GM04504 (cell line): ENCODE measurements at places on chromosomes 12 and 14.

DNA sequence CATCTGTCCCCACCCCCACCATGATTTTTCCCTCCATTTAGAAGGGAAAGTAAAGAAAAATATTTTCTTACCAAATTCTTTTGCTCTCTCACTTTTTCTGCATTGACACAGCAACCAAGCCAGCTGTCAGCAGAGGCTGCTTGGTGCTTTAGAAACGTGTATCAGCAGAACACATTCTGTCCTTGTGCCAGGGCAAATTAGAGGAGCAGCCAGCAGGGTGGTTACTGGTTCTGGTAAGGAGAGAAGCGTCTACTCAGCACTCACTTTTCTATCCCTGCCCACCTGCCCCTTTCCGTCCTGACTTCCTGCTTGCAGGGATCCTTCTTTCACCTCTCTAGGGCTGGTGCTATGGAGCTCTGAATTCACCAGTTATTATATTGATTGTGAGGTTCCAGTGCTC lies 327.5 kb upstream of the PDE3A start:
- DNase-seq = no peak

DNA sequence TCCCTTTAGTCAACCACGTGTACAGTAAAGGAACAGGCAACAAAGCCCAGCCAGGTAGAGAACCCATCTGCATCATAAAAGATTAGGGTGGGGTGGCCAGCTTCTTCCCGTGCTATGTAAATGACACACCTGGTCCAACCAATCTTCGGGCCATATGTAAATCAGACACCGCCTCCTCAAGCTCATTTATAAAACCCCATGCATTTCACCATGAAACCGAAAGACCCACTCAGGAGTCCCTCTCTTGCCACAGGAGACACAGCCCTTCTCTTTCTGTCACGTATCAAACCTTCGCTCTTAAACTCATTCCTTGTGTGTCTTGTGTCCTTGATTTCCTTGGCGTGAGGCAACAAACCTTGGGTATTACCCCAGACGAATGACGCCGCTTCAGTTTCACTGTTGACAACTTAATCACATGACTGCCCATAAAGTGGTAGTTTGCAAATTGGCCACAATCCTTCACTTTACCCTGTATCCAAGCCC lies 59.8 kb upstream of the TBPL2 start:
- DNase-seq = no peak

DNA sequence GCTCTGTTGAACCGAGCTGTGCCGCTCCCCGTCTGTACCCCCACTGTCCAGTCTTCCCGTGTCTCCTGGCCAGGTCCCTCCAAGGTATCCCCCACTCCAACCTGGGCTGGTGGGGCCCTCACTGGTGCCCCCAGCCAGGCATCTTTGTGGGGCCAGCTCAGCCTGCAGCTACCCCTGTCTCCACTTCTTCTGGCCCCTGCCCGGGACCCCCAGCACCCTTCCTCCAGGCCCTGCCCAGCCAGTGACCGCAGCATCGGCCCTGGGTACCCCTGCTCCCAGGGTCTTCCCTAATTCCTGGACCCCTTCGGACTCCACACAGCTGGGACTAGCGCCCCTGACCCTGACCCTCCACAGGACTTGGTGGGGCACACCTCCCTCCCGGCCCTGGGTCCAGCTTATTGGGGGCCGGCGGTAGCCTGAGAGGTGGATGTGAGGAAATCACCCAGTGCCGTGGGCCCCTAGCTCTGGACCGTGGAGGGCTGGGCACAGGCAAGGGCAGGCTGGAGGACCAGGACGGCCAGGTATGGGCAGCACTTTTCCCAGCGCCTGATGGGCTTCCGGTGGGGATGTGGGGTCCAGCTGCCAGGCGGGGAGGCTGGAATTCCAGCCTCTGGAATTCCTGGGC lies 4.1 kb upstream of the CRIP1 start:
- no peak for DNase-seq

DNA sequence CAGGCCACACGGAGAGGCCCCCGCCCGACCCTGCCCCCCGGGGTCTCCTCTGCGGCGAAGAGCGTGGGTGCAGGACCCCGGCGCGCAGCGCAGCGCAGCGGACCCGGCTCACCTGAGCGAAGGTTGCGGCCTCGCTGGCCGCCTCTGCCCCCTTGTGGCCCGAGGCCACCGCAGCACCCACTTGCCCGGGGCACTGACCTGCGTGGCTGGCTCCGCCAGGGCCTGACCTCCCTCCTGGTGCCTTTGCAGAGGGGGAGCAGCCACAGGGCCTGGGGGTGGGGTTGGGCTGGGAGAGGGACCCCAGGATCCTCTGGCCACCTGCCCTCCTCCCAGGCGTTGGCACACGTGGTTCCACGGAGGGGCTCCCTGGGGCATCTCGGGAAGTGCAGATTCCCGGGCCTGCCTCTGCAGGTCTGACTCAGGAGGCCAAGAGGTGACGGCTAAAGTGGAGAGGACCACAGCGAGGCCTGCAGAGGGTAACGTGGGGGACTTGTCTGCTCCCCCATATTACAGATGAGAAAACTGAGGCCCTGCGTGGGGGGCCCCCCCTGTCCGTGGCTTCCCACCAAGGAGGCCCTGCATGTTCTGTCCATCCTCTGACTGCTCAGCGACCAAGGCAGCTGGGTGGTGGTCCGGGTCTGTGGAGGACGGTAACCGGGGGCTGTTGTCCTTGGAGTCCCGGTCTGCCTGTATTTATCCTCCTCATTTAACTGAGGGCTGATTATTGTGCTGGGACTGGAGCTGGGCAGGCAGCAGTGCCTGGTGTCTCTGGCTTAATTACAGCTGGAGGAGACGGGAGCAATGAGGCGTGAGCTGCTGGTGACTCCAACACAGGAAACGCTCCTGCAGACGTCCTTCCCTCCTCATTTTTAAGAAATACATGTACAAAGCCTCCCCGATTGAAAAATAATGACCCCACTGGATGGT lies 67.9 kb upstream of the BEGAIN start:
- DNase-seq = no peak

DNA sequence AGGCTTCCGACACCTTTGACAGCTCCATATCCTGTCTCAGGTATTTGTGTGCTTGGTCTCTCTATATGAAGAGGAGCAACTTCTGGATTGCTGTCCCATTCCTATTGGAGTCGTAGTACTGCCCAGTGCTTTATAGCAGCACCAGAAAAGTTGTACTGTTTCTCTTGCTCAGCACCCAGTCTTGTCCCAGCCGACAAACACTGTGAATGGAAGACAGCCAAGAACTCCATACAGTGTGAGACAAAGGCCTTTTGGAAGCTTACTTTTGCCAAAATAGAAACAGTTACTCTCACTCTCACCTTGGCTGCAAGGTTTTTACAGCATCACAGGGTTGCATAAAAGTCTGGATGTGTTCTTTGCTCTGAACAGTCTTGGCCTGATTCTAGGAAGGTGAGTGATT lies 105.3 kb downstream of the TGFB3 start:
- no peak for DNase-seq

- DNase-seq = no peak
These were observed 61.3 kb upstream of the RESF1 start for GRCh38 chr12:31897781-31898503.

DNA sequence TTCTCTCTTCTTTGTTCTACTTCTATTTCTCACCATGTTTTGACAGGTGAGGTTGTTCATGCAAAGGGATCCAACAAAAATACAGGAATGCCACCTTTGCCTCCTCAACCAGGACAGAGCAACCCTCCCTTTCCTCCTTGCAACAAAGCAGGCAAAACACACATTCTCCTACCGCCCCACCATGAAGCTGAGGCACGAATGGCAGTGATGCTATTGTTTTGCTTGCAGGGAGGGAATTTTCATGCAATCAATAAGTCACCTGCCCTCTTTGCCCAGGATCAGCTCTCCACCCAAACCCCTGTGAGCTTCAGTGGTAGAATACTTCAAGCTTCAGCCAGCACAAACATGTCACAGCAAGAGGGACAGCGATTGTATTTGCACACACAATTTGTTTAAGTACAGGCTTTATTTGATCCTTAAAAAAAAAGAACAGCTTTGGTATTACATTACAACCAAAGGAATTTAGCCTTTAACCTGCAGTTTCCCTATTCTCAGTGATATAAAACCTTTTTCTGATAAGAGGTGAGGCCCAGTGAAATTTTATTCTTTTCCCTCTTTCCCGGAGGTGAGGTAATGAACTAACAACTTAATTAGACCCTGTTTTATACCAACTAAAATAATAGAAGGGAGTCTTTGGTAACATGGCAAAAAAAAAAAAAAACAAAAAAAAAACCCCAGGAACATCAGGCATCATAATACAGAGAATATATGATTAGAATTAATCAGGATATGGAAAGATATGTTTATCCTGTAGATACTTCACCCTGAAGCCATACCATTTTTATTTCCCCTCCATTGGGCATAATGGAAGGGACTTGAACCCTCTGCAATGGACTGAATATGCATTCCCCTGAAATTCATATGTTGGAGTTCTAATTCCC lies 87.0 kb upstream of the EEA1 start:
- no peak for DNase-seq

- DNase-seq = peak; percentile 93
These were observed 143.7 kb upstream of the FRMD6 start for GRCh38 chr14:51507906-51508511.
